NAMALWA (cell line): ENCODE measurements at places on chromosomes 12 and 14.

- no peak for DNase-seq
Observed at GRCh38 chr12:30999723-31000122, 73.2 kb downstream of the TSPAN11 start.

- peak; percentile 37 for DNase-seq
Observed at GRCh38 chr14:69708586-69709560, 58.1 kb upstream of the SRSF5 start.

DNA sequence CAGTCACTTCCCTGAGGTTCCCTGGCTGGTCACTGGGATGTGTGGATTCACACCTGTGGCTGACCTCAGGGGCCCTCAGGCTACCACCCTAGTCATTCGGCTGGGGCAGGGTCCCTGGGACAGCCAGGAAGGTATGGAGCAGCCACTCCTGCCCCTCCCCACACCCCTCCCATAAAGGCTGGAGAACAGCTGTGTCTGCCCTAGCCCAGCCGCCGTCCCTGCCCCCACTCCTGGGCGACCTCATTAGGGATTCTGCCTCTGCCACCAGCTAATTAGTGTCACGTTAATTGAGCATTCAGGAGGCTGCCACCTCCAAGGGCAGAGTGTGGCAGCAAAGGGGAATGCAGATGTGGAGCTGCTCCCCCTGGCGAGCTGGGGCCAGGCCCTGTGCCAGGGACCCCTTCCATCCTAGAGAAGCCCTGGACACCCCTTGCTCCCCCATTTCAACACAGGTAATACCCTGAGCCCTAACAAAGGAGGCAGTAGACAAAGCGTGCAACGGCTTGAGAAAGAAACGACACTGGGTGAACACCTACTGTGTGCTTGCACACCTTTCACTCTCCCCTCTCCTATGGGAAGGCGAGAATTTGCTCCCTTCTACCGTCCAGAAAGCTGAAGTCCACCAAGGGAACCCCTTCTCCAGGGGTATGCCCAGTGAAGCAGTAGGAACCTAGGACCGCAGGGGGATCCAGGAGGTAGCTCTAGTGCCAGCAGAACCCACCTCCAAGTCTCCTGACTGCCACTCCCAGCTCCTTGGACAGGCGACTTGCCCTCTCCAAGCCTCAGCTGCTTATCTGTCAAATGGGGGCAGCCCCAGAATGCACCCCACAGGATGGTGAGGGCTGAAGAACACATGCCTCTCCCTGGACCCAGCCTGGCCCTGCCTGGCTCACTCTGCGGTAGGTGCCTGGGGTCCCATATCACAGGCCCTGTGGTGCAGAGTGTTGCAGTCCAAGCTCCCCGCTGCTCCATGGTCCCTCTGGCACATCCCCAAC, 45.1 kb downstream of the FAM222A start:
- DNase-seq = no peak

- DNase-seq = no peak
Observed at GRCh38 chr14:60257865-60258264, 8.8 kb downstream of the PPM1A start.

GRCh38 chr14:89957791-89958190, 2.1 kb downstream of the TDP1 start:
- DNase-seq = no peak

DNA sequence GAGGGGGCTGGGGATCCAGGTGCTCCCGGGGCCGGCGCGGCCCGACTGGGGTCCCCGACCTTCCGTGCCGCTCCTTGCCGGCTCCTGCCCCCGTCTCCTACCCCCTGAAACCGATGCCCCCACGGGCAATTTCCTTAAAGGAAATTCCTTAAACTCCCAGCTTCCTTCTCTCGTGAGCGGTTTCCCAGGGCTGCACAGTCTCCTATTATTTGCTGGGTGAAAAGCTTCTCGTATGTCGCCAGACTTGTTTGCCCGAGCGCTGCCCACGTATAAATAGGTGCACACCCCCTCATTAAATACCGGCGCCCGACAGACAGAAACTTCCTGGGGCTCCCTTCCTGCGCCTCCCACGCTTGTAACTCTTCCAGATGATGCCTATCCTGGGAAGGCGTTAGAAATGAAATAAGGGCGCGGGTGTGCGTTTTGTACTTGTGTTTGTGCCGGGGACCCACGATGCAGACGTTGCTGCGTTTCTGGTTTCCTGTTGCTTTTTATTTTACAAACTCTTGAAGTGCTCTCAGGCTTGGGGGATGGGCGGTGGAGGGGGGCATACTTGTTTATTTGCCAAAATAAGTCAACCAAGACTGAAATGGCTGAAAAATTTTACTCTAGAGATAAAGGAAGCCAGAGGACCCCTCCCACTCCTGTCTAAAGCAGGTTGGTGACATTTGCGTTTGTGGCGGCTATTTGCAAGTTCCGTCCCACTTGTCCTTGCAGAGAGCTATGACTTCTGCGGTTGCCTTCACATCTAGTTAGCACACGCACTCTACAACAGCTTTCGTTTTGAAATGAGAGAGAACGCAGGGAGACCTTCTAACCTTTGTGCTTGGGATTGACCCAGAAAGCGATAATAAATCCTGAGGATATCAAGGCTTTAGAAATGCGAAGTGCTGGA, 1.0 kb downstream of the HIP1R start:
- DNase-seq = peak; percentile 95

DNA sequence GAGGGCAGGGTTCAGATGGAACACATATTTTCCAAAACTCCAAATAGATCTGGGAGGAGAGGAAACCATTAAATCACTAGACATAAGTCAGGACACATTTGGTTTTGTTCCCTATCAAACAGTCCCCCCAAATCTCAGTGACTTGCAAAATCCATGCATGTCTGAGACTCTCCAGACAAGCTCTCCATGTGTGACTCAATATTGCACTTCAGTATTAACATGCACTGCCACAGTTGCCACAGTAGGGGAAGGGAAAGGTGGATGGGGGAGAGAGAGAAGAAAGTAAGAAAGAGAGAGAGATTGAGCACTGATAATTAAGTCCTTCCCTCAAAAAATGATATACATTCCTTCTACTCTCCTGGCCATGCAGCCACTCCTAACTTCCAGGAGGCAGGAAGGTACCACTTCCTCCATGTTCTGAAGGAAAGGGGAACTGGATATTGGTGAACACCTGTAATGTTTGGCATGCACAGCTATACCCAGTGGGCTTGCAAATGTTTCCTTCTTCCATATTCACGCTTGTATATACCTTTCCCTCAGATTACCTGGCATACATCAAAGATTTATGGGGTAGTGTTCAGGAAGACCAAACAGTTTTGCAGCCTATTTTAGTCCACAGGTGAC, 310.0 kb downstream of the ZFP36L1 start:
- DNase-seq = no peak

DNA sequence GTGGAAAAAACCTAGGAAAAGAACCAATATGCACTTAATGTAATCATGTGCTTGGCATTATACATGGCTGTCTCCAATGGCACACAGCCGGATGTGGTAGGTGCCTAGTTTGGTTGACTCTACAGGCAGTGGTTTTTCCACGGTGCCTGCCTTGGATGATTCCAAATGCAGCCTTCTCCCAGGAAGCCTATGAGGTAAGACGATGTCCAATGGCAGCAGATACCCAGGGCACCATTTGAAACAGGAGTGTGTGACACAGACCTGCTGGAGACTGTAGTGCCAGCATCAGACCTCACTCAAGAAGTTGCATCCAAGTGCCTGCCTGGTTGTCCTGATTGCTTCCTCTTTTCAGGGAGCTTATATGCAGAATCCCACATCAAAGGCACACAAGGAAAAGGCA, 88.0 kb upstream of the VASH1 start:
- no peak for DNase-seq

DNA sequence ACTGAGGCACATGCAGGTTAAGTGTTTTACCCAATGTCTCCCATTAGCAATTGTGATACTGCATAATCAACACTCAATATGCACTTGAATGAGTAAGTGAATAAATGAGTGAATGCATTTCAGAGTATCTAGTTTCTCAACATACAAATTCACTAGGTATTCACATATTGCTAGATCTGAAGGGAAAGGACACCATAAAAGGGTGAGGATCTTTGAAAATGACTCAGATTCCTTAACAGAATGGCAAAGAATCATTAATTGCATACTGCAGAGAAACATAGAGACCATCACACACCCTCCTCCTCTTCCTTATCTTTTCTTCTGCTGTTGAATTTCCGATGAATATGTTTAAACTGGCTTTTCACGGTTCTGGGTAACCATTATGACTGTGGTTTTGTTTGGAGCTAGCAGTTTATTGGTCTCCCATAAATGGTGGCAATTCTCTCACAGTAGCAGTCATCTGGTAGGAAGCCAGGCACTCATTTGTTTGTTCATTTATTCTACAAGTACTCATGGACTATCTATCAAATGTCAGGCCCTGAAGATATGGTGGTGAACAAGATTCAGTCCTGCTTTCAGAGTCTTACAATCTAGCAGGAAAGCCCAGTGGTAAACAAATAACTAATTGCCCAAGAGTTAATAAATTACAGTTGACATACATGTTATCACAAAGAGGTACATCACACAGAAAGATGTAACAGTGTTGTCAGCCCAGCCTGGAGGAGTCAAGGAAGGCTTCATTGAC, 70.2 kb downstream of the LLPH start:
- no peak for DNase-seq

- DNase-seq = no peak
Observed at GRCh38 chr14:104792101-104792884, 3.3 kb downstream of the AKT1 start.

DNA sequence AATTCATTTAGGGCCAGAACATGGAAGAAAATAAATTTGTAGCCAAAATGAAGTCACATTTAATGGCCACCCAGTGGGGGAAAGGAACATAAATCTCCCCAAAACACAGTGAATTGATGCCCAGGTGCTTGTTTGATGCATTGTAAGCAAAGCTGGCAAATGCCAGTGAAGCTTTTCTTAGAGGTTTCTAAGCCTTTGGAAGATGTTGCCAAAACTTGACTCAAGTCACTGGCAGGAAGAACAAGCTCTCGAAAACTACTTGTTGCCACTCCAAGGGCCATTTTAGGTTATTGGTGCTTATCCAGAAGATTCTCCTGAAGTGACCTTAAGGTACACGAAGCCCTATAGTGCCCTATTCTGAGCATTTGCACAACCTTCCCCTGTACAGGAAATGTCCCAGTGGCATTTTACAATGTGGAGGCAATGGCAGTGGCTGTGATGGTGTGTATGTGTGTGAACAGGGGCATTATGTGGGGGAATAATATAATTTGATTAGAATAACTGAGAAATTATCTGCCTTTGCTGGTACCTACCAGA, 89.5 kb upstream of the NOVA1 start:
- no peak for DNase-seq

DNA sequence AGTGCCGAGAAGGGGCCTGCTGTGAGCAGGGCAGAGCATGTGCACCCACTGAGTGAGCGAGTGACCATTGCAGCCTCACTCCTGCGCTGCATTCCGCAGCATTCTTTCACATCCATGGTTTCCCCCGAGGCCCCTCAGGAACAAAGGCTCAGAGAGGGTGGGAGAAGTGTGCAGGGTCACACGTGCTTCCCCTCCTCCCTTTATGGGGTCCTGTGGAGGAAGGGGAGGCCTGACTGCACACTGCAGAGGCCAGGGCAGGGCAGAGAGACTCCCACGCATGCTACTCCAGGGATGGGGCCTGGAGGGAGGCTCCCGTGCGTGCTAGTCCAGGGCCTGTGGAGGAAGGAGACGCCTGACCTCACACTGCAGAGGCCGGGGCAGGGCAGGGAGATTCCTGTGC, 63.2 kb downstream of the DIO3 start:
- DNase-seq = no peak

DNA sequence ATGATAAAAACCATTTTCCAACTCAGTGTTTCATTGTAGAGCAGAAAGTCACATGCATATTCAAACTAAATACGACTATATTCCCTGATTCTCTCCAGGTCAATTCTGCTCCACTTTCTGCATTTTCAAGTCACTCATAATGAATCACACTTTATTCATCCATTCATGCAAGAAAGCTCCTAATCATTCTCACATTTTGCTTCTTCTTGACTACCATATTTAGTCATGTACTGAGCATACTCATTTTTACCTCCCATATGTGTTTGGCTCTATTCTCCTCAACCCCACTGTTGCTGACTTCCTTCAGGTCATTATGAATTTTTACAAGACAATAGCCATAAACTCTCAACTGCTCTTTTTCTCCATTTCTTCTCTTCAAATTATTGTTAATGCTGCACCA, 43.4 kb upstream of the PIK3C2G start:
- DNase-seq = no peak

DNA sequence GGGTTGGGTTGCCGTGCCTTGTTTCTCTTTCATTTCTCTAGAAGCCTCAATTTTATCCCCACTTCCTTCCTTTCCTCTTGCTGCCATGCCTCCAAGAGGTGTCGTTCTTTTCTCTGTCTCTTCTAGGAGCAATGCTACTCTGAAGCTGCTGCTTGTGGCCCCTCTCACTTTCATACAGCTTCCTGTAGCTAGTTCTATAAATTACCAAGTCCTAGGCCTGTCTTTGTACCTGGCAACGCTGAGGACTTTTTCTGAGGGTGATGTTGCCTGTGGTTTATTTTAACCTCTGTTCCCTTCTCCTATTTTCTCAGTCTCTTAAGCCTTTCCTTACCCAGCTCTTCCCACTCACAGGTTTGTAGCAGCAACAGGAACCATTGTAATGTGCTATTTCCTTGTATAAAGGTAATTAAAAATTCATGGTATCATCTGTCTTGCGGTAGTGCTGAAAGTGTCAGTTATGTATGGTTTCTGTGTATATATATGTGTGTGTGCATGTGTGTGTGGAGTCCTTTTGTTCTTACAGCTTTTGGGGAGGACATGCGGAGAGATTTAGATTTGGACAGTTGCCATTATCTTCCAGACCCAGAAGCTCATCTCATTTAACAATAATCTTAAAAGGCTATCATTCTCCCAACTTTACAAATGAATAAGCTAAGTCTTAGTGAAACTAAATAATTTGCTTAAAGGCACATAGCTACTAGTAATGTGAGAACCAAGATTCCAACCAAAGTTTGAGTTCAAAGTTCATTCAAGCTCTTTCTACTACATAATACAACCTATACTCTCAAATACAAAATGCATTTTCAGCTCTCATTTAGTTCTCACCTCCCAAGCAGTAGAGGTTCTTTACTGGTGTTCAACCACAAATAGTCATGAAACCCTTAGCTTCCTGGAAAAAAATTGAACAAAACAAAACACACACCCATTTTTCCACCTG, 43.8 kb downstream of the DDHD1 start:
- DNase-seq = peak; percentile 44

DNA sequence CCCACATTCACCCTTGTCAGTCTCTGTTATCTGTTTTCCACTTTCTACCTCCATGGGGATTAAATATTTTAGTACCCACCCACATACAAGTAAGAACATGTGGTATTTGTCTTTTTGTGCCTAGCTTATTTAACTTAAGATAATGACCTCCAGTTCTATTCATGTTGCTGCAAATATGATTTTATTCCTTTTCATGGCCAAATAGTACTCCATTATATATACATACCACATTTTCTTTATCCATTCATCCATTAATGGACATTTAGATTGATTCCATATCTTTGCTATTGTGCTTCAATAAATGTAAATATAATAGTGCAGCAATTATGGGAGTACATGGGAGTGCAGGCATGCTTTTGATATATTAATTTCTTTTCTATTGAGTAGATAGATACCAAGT, 185.8 kb downstream of the RPAP3 start:
- no peak for DNase-seq
